ENCODE measurements at places on chromosomes 4 and X.
A peak's percentile ranks its signal among the peaks of the same experiment; 100 is the strongest.

DNA sequence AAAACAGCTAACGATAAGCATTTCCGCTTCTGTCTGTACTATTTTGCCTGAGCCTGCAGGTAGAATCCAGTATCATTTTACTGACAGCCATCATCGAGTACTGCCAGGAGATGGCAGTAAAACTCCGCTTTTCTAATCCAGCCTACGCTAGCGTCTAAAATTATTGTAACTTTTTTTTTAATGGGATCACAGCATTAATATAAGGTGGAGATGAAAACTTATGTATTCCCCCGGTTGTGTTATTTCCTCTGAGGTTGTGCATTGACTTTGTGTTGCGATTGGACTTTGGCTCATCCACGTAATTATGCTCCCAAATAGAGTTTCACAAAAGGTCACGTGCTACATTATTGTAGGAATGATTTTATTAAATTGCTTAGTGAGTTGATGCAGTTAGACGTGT, 248.1 kb downstream of the C4orf33 start:
- peak; percentile 41 for DNase-seq

DNA sequence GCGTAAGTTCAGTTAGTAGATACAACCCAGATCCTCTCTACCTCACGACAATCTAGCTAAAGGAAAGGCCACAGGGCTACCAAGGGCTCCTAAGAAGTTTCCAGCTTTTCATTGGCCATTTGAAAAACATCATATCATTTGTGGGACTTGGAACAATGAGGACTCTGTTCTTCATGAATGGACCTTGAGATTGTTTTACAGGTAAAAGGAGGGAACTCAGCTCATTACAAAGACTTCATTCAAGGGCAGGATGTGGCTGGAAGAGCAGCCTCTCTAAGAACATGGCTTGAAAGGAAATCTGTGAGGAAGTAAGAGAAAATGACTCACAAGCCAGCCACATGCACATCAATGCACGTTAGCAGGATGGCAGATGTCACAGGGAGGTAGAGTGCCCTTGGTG, 105.9 kb upstream of the SLC7A11 start:
- DNase-seq = no peak

GRCh38 chr4:8303485-8304281, 34.1 kb downstream of the HTRA3 start:
- no peak for DNase-seq

- DNase-seq = peak; percentile 18
Measured at GRCh38 chr4:165872461-165873297, at the start of gene TLL1. TLL1 (plus strand) TSS chr4:165873237; CDS start chr4:165873905, 668 bp downstream.

GRCh38 chrX:150648296-150648940, 44.8 kb upstream of the MTMR1 start:
- DNase-seq = no peak

DNA sequence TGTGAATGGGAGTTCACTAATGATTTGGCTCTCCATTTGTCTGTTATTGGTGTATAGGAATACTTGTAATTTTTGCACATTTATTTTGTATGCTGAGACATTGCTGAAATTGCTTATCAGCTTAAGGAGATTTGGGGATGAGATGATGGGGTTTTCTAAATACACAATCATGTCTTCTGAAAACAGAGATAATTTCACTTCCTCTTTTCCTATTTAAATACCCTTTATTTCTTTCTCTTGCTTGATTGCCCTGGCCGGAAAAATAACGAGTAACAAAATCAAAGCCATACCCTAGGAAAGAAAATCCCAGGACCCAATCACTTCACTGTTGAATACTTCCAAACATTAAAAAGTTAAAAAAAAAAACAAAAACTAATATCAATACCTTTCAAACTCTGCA, 67.7 kb upstream of the UGT2B4 start:
- DNase-seq = no peak

DNA sequence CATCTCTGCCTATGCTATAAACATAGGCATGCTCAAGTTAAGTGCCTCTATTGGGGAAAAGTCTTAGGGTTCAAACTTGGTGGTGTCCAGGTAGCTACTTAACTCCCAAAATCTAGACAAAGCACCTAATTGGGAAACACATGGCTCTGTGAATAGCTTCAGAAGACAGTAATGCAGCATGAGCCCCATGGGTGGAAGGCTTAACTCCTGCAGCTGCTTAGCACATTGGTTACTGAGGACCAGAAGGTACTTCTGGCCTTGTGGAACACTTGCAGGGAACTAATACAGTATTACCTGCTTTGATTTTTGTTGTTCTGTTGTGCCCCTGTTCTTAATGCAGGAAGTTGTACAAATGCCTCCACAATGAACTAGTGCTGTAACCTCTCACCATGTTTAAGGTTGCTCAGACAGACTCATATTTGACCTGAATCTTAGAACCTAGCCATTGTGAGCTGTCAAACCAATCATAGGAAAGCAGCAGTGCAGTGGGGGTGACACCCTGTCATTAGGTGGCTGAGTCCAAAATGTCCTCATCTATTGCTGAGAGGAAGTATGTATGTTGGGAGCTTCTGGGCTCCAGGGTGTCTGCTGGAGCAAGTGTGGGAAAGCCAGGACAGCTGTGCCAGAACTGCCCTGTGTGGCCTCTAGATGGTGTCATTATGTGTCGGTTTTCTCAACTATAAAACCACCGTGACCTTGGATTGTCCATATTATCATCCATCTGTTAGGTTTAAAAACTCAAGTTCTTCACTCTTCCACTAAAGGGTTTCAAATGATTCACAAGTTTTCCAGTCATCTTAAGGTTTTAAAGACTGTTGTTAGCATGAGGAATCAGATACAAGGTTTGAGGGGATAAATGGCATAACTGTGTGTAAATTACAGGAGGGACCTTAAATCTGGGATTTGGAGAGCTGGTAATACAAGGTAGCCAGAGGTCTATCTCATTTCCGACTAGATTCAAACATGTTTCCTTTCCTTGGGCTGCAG, 69.9 kb upstream of the WDR1 start:
- DNase-seq = peak; percentile 21

DNA sequence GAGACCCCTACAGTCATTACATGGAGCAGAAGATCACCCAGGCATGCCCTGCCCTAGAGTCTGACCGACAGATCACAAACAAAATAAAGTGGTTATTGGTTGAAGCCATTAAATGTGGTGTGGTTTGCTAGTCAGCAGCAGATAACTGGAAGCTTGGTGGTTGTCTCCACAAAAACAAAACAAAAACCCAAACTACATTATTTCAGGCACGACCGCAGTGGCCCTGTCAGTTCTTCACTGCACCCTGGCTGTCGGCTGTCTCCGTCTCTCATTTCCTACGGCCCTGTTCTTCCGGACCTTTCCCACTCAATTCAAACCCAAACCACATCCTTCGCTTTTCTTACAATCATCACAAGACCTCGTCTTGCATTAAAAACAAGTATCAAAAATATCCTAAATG, 521.3 kb upstream of the ZFP42 start:
- no peak for DNase-seq

DNA sequence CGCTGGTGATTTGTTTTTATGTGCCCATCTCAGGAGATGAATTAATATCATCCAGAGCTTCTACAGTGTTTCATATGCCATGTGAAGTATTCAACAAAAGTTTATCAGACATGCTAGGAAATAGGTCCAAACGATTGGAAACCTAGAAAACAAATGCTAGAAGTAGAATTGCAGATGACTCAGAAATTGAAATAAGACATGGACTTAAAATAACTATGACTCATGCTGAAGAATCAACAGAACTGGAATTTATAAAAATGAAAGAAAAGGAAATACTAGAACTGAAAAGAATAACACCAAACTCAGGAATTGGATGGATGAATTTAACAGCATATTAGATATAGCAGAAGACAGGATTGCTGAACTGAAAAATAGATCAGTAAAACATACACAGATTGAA, 172.7 kb upstream of the GIMD1 start:
- no peak for DNase-seq

DNA sequence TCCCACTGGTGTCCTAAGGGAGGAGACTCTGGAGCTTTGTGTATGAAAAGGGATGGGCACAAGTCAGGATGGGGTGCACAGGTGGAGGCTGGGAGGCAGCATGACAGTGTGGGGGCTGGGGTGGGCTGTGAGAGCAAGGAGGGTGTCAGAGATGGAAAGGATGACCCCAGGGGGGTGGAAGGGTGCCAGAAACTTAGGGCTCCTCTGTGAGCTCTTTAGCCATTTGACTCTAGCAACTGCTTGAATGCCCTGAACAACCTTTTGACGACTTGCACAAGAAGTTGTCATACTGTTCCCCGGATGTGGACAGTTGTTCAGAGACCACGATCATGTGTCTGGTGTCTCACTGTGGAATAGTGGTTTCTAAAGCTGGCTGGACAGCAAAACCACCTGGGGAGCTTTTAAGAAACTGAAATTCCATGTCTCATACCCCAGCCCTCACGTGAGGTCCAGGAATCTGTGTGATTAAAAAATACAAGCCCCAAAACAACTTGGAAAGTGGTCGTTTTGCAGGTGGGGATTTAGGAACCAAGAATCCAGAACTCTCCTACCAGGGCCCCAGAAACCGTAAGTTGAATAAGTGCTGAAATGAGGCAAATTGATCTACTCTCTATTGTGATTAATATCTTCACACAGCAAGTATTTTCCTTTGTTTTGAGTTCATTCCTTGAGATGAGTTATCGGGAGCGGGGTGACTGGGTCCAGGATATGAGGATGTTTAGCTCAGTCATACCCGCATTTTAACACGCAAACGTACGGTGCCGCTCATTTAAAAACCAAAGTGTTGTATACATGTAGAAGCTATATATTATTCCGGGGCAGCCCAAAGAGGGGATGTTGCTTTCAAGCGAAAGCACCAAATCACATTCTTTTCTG, 3.4 kb downstream of the RHOH start:
- DNase-seq = no peak

DNA sequence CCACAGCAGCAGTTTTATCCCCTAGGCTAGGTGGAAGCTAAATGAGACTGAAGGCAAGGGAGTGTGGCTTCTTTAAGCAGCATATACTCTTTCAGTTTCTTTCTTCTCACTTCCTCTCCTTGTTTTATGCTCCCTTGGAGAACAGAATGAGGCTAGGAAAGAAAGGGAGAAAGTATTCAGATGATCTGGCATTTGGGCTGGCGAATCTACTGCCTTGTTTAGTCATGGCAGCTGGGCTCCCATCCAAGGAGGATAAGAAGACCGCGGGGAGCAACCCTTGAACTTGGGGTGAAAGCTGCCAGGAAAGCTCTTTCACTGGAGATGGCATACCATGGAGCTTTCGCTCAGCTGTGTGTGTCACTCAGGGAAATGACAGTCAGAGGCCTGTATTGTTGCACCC, 72.1 kb downstream of the ARHGEF38 start:
- DNase-seq = no peak

- no peak for DNase-seq
Measured at GRCh38 chr4:113921089-113921794, 58.2 kb downstream of the ARSJ start.

- DNase-seq = no peak
Measured at GRCh38 chr4:86313656-86314055, 46.2 kb downstream of the MAPK10 start.

- no peak for DNase-seq
Measured at GRCh38 chr4:26964994-26965393, 104.4 kb downstream of the STIM2 start.

- no peak for DNase-seq
Measured at GRCh38 chrX:43998374-43998773, 25.2 kb upstream of the NDP start.

- no peak for DNase-seq
Measured at GRCh38 chrX:120378570-120378969, 16.7 kb downstream of the ATP1B4 start.

- no peak for DNase-seq
Measured at GRCh38 chr4:22408474-22408873, 107.4 kb downstream of the ADGRA3 start.

- DNase-seq = no peak
Measured at GRCh38 chr4:95957759-95958158, 117.9 kb downstream of the PDHA2 start.

DNA sequence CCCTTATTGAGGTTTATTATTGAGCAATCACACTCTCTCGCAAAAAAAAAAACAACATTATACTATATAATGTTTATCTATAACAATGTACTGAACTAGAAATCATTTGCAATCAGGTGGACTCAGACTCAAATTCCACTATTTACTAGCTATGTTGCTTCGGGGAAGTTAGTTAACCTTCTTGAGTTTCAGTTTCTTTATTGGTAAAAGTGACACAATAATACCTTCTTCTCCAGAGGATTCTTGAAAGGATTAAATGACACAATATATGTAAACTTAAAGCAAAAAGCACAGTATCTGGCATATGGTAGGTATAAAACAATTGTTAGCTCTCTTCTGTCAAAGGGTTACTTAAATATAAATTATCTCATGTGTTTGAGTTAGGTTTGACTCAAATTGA, 31.5 kb upstream of the HDAC8 start:
- no peak for DNase-seq

DNA sequence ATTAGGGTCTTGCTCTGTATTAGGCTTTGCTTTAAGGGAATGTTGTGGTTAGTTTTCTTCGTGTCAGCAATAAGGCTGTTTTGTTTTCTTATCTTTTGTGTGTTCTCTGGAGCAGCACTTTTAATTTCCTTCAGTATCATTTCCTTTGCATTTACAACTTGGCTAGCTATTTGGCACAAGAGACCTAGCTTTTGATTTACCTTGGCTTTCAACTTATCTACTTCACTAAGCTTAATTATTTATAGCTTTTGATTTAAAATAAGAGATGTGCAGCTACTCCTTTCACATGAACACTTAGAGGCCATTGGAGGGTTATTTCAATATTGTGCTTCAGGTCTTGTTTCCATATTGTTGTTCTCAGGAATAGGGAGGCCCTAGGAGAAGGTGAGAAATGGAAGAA, 68.2 kb downstream of the FAT4 start:
- DNase-seq = no peak

DNA sequence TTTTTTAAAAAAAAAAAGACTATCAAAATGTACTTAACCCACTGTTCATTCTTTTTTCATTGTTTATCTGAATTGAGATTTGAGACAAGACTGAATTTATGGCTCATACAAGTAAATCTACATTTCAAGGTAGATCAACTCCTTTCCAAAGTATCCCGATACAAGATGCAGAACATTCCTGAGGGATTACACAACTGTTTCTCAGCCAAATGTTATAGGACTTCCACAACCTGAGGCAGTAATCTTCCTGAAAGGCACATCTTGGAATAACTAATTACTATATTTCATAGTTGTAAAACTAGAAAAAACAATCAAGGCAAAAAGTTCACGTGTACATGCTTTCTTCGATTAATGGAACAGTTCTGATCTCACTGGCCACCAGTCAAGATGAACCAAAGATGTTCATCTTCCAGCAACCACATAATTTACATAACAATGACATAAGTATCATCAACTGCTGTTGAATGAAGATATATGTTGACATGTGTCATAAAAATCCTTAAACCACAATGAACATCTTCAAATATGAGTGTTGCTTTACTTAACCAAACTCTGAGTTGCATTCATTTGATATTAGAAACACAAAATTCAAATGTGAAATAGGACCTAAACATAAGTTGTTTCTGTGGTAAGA, 225.2 kb upstream of the DKK2 start:
- no peak for DNase-seq

- no peak for DNase-seq
Measured at GRCh38 chr4:78185117-78185516, 128.0 kb downstream of the FRAS1 start.
